ENCODE measurements at places on chromosomes 2 and 18. TPM values are rescaled to one million over a fixed set of nuclear protein-coding genes. Genes with fewer than 3 reads are reported as not detected.

DNA sequence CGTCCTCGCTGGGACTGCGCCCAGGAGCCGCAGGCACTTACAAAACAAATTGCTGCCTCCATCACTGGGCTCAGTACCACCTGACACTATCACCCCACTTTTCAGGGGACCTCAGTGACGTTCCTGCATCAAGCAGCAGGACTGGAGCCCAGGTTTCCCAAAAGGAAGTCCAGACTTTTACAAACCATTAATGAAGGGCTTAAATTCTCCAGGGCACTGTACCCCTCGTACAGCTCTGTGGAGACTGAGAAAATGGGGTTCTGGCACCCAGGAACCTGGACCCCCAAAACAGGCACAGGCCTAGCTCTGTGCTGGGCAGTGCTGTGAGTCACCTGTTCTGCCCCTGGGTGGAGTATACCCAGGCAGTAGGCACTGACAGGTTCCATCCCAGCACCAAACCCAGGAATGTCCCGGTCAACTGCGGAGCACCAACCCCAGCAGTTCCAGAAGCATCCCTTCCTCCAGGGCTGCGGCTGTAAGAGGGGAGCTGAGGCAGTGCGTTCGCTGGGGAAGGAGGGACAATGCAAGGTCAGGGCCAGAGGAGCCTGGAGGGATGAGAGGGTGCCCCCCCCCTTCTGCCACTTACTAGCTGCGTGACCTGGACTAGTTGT is 24.6 kb upstream of the NOTO start:
- DNase-seq, result no peak

Gene PID1
- total RNA-seq, result not detected

Gene MDH1B
- total RNA-seq, result 0.12 TPM

Gene HNMT
- not detected for total RNA-seq

Gene TEKT4
- total RNA-seq, result 0.49 TPM

All from activated CD4-positive, alpha-beta T cell treated with anti-CD3 and anti-CD28 coated beads, Interleukin-2, amount 10 ng/mL, durations not matched to agents 24 days and 14 days (primary cell).